ENCODE measurements at places on chromosomes 4 and X.

GRCh38 chr4:14379183-14379582 is 623.1 kb upstream of the CPEB2 start:
- no peak for DNase-seq

DNA sequence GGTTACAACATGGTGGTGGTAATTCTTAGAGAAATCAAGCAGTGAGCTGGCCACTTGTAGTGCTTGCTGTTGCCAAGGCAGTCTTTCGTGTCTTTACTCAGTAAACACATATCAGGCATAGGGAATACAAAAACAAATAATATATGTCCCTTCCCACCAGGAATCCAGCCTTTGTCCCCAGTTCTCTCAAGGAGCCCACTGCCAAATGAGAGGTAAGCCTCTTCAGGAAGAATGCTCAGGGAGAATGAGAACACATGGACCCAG is 421 bp upstream of the PLAC1 start:
- no peak for DNase-seq

- DNase-seq = no peak
These were observed 49.7 kb downstream of the FAM9B start for GRCh38 chrX:8984231-8984630.

- no peak for DNase-seq
These were observed 51.7 kb downstream of the METTL14 start for GRCh38 chr4:118736900-118737299.

DNA sequence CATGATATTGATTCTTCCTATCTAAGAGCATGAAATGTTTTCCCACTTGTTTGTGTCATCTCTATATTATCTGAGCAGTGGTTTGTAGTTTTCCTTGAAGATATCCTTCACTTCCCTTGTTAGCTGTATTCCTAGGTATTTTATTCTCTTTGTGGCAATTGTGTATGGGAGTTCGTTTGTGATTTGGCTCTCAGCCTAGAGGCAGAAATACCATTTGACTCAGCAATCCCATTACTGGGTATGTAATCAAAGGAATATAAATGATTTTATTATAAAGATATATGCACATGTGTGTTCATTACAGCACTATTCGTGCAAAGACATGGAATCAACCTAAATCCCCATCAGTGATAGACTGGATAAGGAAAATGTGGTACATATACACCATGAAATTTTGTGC is 172.7 kb upstream of the IL15 start:
- no peak for DNase-seq

GRCh38 chr4:110795971-110796370 is 173.1 kb upstream of the PITX2 start:
- DNase-seq = no peak

DNA sequence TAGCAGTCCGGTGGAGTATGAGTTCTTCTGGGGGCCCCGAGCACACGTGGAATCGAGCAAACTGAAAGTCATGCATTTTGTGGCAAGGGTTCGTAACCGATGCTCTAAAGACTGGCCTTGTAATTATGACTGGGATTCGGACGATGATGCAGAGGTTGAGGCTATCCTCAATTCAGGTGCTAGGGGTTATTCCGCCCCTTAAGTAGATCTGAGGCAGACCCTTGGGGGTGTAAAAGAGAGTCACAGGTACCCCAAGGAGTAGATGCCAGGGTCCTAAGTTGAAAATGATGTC is 852 bp downstream of the MAGEH1 start:
- DNase-seq = no peak

DNA sequence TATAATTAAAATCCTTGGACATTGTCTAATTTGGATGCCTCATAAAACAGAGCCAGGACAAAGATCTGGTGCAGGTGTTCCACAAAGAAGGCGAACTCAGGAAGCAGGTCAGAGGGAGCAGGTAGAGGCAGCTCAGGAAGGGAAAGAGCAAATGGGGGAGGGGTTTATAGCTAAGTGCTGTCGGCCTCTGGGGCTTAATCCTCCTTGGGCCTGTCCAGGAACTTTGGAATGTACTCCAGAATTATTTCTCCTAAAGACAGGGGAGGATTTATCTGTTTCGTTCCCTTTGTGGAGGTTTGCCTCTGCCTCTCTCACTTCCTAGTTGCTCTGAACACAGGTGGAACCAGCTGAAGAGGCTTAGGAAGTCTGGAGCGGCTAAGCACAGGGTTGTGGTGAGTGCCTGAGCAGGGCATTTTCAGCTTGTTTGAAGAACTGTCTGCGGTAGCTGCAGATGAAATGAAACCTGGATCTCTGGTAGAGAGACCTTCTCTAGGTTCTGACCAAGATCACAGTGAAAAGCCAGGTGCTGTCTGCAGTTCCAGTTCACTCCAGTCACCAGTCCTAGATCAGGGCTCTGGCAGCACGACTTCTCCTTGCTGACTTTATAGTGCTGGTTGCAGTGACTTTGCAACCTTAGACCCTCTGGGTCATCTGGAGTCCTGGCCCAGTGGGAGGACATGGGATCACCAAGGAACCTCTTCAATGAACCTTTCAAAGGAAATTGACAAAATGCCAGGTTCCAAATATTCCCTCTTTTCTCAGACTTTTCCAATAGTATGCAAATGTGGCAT is 519.2 kb downstream of the PCDH10 start:
- no peak for DNase-seq

DNA sequence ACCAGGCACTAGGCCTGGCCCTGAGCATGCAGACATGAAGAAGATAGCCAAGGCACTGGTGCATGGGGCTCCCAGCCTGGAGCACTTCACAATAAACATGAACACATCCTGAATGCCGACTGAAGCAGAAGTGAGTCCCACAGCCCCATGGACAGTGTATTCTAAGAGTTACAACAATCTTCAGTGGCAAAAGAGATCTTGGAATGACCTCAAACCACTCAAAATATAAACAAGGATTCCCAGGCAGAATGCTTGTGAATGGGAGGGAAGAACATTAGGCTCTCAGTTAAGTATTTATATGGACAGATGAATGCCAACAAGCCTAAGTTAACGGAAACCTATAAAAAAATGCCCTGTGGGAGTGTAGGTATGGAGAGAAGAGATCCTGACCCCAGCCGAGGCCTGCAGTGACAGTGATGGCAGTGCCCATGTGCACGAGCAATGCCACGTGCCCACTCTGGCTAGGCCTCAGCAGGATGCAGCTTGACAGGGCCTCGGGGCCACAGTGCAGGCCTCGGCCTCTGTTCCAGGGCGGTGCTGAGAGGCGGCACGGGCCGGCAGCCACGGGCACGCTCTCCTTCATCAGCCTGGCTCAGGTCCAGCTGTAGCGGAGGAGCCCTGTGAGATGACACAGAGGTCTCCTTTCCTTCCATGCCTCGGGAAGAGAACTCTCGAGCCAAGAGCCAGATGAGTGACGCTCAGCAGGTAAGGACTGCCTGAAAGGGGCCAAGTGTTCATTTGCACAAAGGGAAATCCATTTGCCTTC is 49.2 kb downstream of the IRF2 start:
- no peak for DNase-seq

GRCh38 chr4:88706574-88706973 is 8.9 kb upstream of the NAP1L5 start:
- no peak for DNase-seq

- no peak for DNase-seq
These were observed 74.1 kb upstream of the TMEM164 start for GRCh38 chrX:109928596-109929335.

GRCh38 chr4:154078504-154079350 is 289.8 kb upstream of the SFRP2 start:
- no peak for DNase-seq

GRCh38 chr4:72326692-72327632 is 242.1 kb downstream of the ADAMTS3 start:
- no peak for DNase-seq

- DNase-seq = no peak
These were observed 5.1 kb downstream of the AFF1 start for GRCh38 chr4:86939729-86940575.

GRCh38 chr4:40231316-40231863 is 34.6 kb downstream of the RHOH start:
- no peak for DNase-seq

- no peak for DNase-seq
These were observed 6.3 kb downstream of the SFRP2 start for GRCh38 chr4:153782581-153782980.

DNA sequence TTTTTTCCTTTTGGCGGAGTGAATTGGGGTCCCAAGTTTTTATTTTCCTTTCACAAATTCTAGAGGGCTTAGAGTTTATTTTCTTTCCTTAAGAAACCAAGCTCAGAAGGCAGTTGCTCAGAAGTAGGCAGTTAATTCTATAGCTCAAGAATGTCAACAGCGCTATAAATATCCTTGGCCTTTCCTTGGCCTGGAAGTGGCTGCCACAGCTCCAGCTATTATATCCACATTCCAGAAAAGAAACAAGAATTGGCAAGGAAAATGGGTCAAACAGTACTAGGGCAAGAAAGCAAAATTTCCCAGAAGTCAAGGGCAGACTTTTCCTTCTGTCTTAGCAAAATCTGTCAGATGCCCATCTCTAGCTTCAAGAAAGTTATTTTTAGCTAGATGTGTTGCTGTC is 31.0 kb downstream of the SLC10A6 start:
- no peak for DNase-seq

GRCh38 chrX:53294024-53294648 is 12.8 kb upstream of the IQSEC2 start:
- no peak for DNase-seq

DNA sequence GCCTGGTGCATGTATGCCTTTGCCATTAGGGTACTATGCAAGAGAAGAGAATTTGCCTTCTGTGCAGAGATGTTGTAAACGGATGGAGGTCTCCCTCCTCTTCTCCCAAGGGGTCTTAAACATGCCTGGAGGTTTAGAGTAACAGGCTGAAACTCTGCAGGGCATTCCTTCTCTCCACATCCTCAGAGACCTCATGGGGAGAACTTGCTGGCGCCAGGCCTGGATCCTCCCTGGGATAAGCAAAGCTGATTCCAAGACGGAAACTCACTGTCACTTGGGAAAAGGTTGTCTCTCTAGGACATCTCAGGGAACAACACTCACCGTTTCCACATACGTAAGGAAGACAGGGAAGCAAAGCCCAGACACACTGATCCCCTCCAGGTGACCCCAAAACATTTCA is 76.9 kb upstream of the GPM6B start:
- no peak for DNase-seq

GRCh38 chrX:10769696-10770619 is 149.6 kb upstream of the MID1 start:
- no peak for DNase-seq

DNA sequence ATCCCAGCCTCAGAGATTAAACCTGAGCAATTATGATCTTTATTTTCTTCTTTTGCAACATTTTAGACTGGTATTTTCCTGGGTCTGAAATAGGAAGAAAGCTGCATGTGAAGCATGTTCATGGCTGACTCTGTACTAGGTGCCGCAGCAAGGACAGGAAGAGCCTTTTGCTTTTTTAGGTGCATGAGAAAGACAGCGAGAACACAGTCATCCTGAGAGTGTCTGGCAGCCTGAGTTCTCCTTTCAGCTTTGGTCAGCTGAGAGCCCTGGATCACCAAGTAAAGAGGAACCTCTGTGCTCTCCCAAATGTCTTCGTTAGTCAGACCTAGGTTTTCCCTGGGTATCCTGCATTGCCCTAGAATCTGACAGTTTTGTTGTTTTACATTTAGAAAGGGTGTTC is 29.8 kb downstream of the FAM149A start:
- DNase-seq = no peak

GRCh38 chr4:40600850-40601249 is 28.8 kb downstream of the RBM47 start:
- no peak for DNase-seq

GRCh38 chr4:150366487-150366999 is 215.4 kb upstream of the MAB21L2 start:
- no peak for DNase-seq

DNA sequence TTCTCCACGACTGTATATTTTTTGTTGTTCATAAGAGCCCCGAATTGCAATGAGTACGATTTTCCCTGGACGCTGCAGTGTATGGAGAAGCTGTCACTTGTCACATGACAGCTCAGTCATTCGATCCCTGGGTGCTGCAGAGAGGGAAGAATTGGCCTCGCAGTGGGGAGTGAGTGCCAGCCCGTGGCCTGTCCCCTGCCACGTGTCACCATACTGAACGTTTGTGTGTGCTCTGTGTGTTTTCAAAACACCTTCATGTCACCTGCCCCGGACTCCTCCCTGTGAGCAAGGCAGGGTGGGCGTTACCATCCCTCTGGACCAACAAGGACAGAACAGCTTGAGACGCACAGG is 77.9 kb downstream of the TBL1X start:
- no peak for DNase-seq

GRCh38 chrX:124238268-124238667 is 94.2 kb upstream of the TEX13D start:
- no peak for DNase-seq

- no peak for DNase-seq
These were observed 56.4 kb upstream of the PLAC1 start for GRCh38 chrX:134714633-134715110.

DNA sequence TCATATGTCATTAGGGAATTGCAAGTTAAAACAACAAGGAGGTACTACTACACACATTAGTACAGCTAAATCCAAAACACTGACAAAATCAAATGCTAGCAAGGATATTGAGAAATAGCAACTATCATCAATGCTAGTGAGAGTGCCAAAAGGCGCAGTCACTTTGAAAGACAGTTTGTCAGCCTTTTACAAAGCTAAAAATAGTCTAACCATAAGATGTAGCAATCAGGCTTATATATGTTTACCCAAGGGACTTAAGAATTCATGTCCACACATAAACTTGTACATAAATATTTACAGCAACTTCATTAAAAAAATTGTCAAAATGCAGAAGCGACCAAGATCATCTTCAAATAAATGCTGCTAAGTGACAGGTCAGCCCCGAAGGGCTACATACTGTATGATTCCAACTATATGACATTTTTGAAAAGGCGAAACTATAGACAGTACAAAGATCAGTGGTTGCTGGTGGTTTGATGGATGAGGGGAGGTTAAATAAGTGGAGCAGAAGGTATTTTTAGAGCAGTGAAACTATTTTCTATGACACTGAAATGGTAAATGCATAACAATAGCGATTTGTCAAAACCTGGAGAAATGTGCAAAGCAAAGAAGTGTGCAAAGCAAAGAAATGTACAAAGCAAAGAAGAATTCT is 704.8 kb downstream of the ARAP2 start:
- DNase-seq = no peak

- DNase-seq = no peak
These were observed 74.8 kb upstream of the BCOR start for GRCh38 chrX:40172401-40173142.

GRCh38 chrX:50206753-50207152 is 2.2 kb downstream of the CCNB3 start:
- DNase-seq = no peak

DNA sequence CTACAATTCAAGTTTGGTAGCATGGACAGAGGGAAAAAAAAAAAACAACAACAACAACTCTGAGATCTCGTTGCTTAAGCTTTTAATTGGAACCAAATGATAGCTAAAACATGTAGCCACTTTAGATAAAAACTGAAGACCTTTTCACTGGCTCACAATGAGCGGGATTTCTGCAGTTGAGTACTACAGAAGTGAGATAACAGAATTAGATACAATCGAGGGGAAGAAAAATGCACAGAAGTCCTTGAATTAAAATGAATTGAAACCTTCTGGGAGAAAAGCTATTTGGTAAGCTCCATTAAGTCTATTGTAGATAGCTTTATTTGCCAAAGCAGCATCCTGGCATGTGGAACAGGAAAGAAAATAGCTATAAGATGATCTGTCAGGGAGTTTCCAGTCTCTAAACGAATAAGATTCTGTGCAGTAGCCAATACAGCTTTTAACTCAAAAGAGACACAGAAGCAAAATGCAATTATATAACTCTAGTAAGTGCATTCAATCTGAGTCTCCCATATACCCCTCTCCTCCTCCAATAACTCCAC is 248.5 kb downstream of the ENOX2 start:
- no peak for DNase-seq
